ENCODE measurements at places on chromosomes 16 and 17.
A peak's percentile ranks its signal among the peaks of the same experiment; 100 is the strongest.

DNA sequence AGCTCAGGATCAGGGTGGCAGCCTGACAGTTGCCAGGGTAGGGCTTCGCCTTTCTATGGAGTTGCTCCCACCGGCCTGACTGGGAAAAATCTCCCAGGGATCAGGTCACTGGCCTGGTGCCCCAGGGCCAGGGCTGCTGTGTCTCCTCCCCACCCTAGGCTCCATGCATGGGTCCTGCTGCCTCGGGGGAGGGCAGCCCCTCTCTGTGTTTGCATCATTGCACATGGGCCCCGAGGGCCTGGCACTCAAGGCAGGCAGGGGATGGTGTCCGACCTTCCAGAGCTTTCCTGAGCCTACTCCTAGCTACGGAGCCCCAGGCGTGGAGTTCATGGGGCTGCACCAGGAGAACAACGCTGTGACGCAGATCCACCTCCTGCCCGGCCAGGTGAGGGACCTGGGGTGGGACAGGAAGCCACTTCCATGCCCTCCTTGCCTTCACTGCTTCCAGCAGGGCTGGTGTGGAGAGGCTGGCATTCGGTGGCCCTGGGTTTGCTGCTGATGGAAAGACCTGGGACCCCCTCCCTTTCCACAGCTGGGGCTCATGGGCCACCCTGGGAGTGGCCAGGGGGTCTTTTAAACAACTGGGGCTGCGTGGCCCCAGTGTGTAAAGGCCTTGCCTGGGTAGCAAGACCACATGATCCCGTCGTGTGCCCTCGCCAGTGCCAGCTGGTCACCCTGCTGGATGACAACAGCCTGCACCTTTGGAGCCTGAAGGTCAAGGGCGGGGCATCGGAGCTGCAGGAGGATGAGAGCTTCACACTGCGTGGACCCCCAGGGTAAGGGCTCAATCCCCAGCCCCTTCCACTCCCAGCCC lies 29.5 kb upstream of the MYO15B start:
- DNase-seq = no peak

DNA sequence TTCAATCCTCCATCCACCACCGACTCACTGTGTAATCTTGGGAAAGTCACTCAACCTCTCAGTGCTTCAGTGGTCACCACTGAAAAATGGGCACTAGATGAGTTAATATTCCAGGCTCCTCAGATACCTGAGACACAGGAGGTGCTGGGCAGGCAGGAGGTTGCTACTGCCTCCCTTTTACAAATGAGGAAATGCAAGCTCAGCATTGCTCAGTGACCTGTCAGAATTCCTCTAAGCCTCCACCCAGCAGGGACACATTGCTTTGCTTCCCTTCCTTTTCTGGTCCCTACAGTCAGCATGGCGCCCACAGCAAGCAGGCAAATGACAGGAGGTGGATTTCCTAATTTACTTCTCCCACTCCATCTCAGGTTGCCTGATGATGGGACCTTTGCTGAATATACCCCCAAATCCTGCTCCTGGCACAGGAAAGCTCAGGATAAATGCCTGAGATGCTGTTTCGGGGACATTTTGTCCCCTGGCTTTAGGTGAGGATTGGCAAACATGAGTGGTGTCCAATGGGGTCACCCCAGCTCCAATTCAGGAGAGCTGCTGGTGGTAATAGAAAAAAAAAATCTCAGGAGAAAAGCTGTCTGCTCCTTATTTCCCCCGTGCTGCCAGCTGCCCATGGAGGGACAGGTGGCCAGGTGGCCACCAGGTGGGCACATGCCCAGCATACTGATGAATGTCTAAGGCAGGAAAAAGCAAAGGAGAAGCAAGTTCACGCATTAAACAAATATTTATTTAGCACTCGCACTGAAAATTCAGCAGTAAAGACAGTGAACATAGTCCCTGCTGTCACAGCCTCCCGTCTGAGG lies 5.0 kb upstream of the KRT13 start:
- no peak for DNase-seq

GRCh38 chr17:79269620-79270019 lies 195.0 kb downstream of the ENGASE start:
- no peak for DNase-seq

DNA sequence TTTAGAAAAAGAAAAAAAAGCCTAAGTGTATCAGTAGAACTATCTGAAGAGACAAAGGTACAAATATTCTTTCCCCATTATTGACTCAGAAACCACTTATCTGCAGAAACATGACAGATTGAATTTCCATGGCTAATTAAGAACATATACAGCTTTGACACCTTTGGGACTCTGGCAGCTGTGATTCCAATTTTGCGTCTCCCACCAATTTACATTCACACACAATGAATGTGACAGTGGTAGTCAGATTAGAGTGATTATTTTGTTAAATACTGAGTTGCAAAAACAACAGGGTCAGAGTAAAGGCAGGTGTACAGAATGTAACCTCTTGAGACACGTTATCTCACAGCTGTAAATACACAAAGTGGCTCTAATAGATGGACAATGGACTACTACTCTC lies 5.3 kb upstream of the PPM1D start:
- no peak for DNase-seq

- DNase-seq = no peak
These were observed 163.5 kb upstream of the KIF2B start for GRCh38 chr17:53659181-53659580.

DNA sequence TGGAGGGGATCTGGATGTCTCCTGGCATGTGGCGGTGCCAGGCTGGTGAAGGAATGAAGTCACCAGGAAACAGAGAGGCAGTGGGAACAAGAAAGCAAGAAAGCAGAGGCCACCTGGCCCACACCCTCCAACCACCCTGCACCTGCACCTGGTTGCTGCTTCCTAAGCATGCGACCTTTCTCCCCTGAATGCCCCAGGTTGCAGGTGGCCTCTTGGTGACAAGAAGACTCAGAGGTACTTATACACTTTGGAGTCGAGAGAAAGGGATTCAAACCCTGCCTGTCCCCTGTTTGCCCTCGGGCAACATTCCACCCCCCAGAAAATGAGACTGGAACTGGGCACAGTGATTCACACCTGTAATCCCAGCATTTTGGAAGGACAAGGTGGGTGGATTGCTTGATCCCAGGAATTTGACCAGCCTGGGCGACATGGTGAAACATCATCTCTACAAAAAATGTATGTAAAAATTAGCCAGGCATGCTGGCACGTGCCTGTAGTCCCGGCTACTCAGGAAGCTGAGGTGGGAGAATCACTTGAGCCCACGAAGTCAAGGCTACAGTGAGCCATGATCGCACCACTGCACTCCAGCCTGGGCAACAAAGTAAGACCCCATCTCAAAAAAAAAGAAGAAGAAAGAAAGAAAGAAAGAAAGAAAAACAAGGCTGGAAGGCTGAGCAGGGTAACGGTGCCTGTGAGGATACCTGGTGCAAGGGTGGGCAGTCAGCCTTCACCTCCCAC lies 34.6 kb upstream of the TNRC6C start:
- no peak for DNase-seq

GRCh38 chr17:64273006-64273405 lies 9.9 kb upstream of the TEX2 start:
- no peak for DNase-seq

DNA sequence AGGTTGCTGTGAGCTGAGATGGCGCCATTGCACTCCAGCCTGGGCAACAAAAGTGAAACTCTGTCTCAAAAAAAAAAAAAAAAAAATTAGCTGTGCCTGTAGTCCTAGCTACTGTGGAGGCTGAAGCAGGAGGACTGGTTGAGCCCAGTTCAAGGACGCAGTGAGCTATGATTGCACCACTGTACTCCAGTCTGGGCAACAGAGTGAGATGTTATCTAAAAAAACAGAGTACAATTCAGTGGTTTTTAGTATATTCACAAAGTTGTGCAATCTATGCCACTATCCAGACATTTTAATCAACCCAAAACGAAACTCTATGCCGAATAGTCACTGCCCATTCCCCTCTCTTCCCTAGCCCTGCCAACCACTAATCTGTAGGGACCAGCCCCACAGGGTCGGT lies 25.1 kb downstream of the C16orf54 start:
- DNase-seq = no peak

DNA sequence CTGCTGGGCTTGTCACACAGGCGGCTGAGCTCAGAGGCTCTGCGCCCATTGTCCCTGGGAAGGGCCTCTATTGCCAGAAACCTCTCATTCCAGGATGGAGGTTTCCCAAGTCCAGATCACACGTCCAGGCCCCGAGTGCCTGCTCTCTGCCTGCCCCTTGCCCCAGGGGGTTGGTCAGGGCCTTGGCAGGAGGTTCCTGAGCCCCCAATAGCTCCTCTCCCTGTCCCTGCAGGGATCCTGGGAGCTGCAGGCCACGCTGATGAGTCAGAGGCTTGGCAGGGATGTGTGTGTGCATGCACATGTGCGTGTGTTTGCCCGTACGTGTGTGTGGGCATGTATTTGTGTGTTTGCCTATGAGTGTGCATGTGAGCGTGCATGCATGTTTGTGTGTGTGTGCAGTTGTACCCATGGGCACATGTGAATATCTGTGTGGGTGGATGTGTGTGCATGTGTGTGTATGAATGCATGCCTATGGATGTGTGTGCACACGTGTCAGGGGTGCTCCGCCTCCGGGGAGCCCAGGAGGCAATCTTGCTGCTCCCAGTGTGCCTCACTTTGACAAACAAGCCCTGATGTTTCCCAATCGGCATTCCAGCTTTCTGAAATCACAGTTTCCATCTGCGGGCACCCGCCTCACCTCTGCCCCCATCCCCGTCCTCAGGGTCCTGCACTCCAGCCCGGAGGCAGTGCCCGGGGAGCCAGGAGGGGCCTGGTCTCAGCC lies 98.4 kb upstream of the GSE1 start:
- peak; percentile 84 for DNase-seq

DNA sequence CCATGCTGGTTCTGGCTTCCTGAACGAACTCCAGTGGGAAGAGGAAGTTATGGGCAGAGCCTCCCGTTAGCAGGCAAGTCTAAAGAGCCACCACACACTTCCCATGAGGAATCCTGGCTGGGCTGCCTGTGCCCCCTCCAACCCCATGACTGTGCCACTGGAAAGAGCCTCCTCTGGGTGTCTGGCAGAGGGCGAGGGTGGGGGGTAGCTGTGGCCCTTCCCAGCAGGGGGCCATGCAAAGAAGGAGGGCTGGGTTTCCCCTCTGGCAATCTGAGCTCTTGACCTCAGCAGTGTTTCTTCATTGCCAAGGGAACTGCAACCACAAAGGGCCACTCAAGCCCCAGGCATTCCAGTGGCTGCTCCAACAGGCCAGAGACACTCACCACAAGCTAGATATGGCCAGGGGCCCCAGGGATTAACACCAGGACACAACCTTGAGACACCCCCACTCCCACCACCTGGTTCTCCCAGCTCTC lies 1.7 kb upstream of the RRAD start:
- DNase-seq = no peak

- no peak for DNase-seq
These were observed 1.7 kb downstream of the VTN start for GRCh38 chr17:28368306-28368831.

All from SK-N-SH (cell line).